ENCODE measurements at places on chromosomes 5 and 9. TPM values are rescaled to one million over a fixed set of nuclear protein-coding genes. Genes with fewer than 3 reads are reported as not detected.

Gene C7
- polyA plus RNA-seq: 141 TPM

Gene IL5
- not detected for polyA plus RNA-seq

Gene DAB2
- 6.5 TPM for polyA plus RNA-seq

Gene SMIM33
- polyA plus RNA-seq: not detected

Gene MYOT
- 180 TPM for polyA plus RNA-seq

Gene ACTBL2
- not detected for polyA plus RNA-seq

Gene CNTNAP3B
- 10.4 TPM for polyA plus RNA-seq

Gene GMCL2
- not detected for polyA plus RNA-seq

Gene OSMR
- 6.6 TPM for polyA plus RNA-seq

Gene SLC36A2
- polyA plus RNA-seq: 0.04 TPM

Gene ORM1
- 0.59 TPM for polyA plus RNA-seq

Gene OTP
- polyA plus RNA-seq: not detected

Gene NACC2
- 15.6 TPM for polyA plus RNA-seq

Gene MARCOL
- polyA plus RNA-seq: not detected

Gene DNAH5
- polyA plus RNA-seq: 0.03 TPM

Gene MTAP
- polyA plus RNA-seq: 8.3 TPM

Gene NEURL1B
- 29.1 TPM for polyA plus RNA-seq

Gene BTNL8
- polyA plus RNA-seq: 0.09 TPM

Gene NR2F1
- polyA plus RNA-seq: 0.44 TPM

Gene TMEM232
- 0.26 TPM for polyA plus RNA-seq

Gene GABRA6
- not detected for polyA plus RNA-seq

Gene IFNK
- not detected for polyA plus RNA-seq

Gene ATP6V0E1
- 134 TPM for polyA plus RNA-seq

Gene STPG3
- 0.44 TPM for polyA plus RNA-seq

Gene PCDHB5
- polyA plus RNA-seq: 1.2 TPM

Gene CCT5
- polyA plus RNA-seq: 54.7 TPM

Gene SLC6A7
- not detected for polyA plus RNA-seq

Gene PCDHA7
- not detected for polyA plus RNA-seq

Gene ZNF189
- polyA plus RNA-seq: 16.6 TPM

Gene TMEM171
- not detected for polyA plus RNA-seq
